GDM1 (cell line): ENCODE measurements at places on chromosomes 6 and 20.
A peak's percentile ranks its signal among the peaks of the same experiment; 100 is the strongest.

- no peak for DNase-seq
Measured at GRCh38 chr6:39389484-39389767, 66.9 kb upstream of the KCNK16 start.

- no peak for DNase-seq
Measured at GRCh38 chr20:521860-522259, 21.7 kb downstream of the CSNK2A1 start.

DNA sequence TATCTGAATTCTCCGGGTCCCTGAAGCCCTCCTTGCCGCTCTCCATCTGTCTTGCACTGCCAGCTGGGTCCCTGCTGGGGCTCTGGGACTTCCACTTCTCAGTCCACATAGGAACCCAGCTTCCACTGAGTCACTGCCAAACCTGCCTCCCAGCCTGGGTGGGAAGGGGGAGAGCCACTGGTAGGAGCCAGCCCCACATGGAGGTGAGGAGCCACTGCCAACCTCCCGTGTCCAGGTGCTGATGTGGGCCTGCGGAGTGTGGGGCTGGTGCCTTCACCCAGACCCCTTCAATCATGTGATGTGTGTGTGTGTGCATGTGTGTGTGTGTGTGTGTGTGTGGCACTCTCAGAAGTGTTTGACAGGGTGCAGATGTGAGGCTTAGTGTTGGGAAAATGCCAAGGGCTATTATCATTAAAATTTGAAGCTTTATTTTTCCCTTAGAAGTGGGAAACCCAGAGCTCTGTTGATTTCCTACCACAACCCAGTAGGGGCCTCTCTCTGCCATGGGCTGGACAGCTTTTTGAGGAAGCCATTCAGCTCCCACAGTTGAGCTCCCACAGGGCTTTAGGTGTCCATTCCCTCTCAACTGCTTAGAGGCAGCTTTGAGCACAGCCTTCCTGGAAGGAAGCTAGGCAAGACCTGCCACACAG is 9.3 kb upstream of the SGK2 start:
- DNase-seq = no peak

DNA sequence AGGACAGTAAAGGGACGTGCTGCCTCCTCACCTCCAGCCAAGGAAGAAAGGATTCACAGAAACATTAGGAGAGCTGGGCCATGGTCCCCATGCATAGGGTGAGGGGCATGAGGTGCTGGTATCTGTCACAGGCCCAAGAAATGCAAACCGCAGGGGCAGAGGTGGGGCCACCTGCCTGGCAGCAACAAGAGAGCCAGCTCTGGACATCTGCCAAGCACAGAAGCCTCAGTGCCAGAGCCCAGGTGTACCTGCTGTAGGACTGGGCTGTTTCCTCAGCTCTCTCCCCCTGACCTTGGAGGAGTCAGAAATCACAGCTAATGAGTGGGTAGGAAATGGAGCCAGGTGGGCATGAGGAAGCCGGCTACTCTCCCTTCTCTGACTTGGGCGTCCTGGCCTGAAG is 45.3 kb downstream of the SLC2A12 start:
- no peak for DNase-seq

GRCh38 chr6:137651591-137652335 is 157.6 kb upstream of the OLIG3 start:
- no peak for DNase-seq

- DNase-seq = no peak
Measured at GRCh38 chr6:7390226-7390878, 744 bp downstream of the RIOK1 start.

- no peak for DNase-seq
Measured at GRCh38 chr6:37232430-37233017, 25.0 kb upstream of the TBC1D22B start.

DNA sequence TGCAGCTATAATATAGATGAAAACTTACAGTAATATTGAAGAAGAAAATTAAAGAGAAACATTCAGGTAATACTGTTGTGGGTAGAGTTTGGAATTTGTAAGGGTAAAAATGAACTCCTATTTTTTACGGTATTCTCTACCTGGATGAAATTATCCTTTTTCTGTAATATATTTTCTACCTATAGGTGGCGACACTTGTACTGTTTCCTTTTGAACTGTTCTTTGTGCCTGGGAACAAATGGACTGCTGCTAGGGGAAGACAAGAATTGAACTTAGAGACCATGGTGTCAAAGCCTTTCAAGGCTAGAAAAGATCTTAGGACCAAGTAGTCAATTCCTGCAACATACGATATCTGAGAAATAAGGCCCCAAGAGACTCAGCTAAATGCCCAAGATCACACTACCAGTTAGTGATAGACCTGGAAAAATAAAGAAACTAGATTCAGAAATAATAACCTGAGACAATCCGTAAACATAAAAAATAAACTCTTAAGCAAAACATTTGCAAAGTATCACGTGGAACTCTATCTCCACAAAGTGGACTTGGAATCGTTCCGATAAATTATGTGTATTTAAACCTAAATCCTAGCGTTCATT is 383.8 kb downstream of the TFAP2A start:
- DNase-seq = peak; percentile 2

DNA sequence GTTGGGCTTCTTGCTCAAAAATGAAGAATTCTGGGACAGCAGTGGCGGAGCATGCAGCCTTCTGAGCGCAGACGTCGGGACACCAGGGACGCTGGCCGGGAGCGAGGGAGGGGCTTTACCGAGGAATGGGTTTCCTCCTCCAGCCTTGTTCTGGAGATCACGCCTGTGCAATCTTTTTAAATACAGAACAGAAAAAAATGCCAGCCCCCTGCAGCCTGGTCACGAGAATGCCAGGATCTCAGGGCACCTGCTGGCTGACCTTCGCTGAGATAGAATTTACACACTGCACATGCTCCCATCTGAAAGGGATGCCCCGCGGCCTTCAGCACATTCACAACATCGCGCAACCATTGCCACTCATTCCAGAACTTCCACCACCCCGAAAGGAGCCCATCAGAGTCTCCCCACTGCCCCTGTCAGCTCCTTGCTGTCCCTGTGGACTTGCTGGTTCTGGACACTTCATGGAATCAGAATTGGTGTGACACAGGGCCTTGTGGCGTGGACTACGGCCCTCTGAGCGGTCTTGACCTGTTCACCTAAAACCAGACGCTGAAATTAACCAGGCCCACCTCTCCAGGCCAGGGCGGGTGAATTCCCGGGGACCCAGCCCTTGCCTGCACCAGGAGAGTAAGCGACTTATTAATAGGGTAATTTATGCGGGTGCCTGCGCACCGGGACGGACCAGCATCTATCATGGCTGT is 20.6 kb upstream of the BHLHE23 start:
- no peak for DNase-seq

DNA sequence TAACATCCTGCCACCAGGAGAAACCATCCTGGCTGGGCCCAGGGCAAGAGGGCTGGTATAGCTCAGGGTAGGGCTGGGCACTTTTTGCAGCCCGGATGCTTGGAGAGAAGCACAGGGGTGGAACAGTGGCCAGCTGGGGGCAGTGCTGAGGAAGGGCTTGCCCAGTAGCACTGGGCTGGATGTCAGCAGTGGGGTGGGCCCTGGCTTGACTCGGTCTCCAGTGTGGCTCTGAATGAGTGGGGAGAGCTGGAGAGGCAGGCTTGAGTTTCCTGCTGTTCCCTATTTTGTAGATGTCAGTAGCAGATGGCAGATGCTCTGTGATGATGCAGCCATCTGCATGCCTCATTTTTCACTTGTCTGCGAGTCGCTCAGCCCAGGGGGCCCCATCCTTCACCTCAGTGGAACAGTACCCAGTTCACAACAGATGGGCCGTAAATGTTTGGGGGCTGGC is 56.3 kb upstream of the TULP1 start:
- DNase-seq = no peak

GRCh38 chr6:33799454-33800113 is 4.2 kb downstream of the MLN start:
- DNase-seq = no peak

DNA sequence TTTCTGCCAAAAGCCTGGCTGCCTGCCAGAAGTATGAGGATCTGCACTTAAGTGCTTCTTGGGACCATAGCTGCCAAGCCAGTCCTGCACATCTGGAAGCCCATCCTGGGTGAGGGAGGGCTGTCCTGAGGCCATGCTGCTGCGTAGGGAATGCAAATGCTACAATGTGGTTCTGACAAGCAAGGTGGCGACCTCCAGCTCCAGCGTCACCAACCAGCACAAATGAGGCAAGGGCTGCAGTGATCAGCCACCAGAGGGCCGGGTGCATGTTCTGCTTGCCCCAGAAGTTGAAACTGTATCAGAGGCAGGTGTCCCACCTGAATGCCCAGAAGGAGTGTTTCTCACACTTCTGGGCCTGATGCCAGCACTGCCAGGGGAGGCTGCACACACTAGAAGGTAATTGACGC is 99.1 kb upstream of the KCNQ5 start:
- no peak for DNase-seq

DNA sequence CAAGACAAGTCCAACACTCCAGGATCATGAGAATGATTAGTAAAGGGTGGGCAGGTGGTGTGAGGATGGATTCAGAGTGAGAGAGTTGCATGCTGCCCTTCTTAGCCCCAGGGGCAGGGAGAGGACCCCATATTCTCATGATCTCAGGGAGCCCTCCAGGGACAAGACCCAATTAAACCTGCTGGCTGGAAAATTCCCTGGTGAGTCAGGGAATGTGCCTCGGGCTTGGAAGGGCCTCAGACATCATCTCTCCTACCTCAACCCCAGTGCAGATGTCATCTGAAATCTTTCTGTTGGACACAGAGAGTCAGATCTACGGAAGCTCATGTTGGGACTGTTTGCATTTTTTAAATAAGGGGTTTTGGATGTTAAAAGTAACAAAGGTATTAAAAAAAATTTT is 9.2 kb upstream of the SIRPD start:
- no peak for DNase-seq

GRCh38 chr20:52654567-52654966 is 317.6 kb upstream of the TSHZ2 start:
- DNase-seq = no peak

GRCh38 chr6:22027040-22027725 is 269.7 kb downstream of the PRL start:
- no peak for DNase-seq

DNA sequence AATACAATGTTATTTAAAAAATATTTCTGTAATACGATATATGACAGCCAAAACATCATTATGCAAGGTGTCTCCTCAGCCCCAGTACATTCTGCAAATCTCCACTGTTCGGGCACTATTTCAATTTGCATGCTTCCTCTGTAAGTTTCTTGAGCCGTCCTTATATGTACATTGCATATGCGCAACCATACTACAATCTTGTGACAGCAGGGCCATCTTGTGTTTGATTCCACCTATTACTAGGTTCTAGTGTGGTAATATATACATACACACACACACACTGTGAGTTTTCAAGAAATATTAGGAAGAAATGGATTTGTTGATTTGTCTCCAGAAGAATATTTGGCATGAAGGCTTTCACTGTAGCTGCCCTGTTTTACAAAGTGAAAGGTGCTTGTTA is 9.8 kb downstream of the LYRM4 start:
- DNase-seq = no peak

DNA sequence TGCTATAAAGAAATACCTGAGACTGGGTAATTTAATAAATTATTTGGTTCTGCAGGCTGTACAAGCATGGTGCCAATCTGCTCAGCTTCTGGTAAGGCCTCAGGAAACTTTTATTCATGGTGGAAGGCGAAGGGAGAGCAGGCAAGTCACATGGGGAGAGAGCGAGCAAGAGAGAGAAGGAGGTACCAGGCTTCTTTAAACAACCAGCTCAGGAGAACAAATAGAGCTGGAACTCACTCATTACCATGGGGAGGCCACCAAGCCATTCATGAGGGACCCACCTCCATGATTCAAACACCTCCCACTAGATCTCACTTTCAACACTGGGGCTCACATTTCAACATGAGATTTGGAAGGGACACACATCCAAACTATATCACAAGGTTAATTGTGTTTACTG is 44.9 kb upstream of the CRISP1 start:
- DNase-seq = no peak

GRCh38 chr6:69311888-69312287 is 484.9 kb downstream of the LMBRD1 start:
- DNase-seq = no peak

- peak; percentile 40 for DNase-seq
Measured at GRCh38 chr20:36642136-36642535, 3.9 kb downstream of the SLA2 start.

DNA sequence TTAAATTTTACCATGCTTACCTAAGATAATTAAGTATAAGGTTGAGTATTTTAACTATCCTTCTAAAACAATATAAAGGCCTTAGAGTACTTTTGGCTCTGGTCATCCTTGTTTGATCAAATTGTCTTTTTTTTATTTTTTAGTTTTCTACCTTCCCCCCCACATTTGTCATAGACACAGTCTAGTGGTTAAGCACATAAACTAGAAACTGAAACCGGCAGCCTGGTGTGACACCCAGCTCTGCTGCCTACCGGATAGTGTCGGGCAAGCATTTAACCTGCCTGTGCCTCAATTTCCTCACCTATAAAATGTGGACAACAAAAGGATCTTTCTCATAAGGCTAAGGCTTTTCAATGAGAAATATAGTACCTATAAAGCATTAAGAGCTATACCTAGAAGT is 21.6 kb upstream of the TULP4 start:
- DNase-seq = no peak

DNA sequence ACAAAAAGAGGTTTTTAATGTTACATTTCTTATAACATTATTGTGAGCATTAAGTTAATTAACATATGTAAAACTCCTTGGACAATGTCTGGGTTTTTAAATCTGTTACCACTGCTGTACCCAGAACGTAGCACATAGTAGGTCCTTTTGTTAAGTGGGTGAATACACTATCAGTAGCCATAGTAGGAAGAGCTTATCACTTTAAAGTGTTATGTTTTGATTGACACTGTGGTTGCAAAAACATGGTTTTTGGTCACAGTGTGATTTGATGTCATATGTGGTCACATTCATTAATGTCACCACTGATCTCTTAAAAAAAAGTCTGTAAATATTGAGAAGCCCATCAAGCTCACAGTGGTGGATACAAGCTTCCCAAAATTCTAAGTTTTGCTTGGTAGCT is 160.7 kb downstream of the PLCB1 start:
- DNase-seq = no peak

GRCh38 chr6:68046756-68047155 is 588.3 kb upstream of the ADGRB3 start:
- no peak for DNase-seq

DNA sequence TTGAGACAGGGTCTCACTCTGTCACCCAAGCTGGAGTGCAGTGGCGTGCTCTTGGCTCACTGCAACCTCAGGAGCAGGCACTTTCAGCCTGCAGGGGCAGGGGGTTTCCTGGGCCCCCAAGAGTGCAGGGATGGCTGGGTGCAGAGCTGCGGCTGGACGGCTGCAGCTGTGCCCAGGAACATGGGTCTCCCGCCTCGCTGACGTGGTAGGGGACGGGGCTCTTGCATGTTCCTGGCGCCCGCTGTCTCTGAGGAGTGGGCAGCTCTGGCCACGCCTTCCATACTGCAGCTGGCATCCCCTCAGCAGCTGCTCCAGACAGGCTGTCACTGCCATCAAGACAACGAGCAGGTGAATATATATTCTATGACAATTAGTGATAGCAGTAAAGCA is 2.2 kb upstream of the DEK start:
- DNase-seq = no peak

DNA sequence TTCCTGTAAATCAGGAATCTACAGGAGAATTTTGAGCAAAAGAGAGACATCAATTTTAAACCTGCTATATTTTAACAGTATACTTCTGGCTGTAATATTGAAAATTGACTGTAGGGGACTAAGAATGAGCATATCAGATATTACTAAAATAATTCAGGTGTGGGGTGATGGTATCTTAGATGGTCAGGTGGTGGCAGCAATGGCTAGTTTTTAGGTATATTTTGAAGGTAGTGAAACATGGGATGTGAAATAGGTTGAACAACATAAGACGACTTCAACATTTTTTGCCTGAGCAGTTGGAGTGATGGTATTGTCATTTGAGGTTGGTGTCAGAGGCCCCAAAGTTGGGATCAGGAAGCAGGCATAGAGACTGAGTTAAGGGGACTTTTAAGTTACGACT is 32.1 kb downstream of the FAM83B start:
- no peak for DNase-seq
